ENCODE measurements at places on chromosomes 4 and X. TPM values are rescaled to one million over a fixed set of nuclear protein-coding genes. Genes with fewer than 3 reads are reported as not detected.

DNA sequence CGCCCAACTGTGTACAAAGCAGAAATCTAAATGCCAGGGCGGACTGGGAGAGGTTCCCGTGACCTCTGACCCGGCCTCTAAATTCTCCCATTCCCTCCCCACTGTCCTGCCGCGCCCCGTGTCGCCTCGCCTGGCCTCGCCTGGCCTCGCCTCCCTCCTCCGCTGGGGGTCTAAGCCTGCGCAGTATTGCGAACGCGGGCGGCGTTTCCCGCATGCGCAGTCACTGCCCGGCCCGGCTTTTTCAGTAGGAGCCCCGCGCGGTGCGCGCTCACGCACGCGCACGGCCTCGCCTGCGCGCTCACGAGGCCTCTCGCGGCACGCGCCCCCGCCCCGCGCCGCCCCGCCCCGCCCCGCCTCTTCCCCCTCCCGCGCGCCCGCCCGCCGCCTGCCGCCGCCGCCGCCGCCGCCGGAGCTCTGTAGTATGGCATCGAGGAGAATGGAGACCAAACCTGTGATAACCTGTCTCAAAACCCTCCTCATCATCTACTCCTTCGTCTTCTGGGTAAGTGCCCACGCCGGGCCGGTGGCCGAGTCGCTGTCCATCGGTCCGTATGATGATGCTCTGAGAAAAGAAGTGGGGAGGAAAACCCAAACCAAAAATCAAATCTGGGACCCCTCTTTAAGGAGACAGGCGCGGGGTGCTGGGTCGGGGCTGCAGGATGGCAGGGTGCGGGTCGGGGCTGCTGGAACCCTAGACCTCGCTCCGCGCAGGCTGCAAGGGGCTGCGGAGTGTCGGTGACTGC is at the start of gene TSPAN7:
TSPAN7 (plus strand) TSS at position 417 of the 743 bp plus-strand sequence; CDS start at position 422, 5 bp downstream.
- DNase-seq = peak; percentile 89

The TMEM144 gene
- 0.32 TPM for total RNA-seq

- DNase-seq = no peak
Measured at GRCh38 chr4:102758241-102759160, 2.3 kb downstream of the MANBA start.

The GC gene
- total RNA-seq = not detected

DNA sequence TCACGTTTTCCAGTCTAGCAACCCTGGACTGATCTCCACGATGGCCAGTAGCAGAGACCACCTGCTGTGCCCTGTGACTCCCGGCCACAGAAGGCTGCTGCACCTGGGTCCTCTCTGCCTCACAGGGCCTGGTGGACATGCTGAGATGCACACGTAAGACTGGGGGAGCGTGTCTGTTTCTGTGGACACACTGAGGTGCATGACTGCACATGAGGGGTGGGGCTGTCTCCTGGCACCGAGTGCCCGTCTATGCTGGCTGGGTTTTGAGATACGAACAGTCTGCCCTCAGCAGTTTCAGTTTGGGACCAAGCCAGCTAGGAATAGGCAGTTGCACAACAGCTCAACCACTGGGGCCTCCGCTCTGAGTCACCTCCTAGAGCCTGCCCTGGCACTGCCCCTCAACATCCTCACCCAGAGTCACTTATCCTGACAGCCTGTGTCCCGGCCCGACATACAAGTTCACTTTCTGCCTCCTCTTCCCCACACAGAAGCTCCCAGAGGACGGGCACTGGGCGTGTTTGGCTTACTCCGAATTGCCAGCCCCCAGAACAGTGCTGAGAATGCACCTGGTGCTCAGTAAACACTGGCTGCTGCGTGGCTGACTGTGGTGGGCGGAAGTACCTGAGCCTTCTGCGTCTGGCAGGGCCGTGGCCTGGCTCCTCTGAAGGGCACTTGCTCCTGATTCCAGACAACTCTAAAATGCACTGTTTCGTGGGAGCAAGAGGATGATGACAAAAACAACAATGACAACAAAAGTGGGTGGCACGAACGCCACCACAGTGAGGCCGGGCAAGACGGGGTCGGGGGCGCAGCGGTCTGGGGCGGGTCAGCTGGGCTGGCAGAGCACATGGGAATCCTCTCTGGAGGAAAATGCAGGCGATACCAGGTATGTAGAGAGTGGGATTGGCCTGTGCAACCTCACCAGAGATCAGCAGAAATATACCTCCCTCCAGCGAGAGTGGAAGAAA is 30.9 kb downstream of the RNF212 start:
- DNase-seq = no peak

DNA sequence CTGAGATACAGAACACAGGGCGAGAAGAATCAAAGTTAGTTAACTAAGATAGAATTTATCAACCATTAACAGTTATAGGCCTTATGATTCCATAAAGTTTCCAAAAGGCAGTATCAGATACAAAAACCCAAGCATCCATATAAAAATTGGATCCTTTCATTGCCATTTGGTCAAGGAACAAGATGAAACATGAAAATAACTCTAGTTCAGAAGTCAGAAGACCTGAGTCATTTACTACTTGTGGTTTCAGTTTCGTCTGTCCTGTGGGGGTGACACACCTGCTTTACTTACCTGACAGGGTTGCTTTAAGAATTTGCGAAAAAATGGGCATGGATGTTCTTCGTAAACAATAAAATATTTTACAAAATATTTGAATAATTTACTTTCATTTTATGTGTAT is 130.8 kb downstream of the ANAPC10 start:
- no peak for DNase-seq

The TRIM61 gene
- total RNA-seq = 1.2 TPM

DNA sequence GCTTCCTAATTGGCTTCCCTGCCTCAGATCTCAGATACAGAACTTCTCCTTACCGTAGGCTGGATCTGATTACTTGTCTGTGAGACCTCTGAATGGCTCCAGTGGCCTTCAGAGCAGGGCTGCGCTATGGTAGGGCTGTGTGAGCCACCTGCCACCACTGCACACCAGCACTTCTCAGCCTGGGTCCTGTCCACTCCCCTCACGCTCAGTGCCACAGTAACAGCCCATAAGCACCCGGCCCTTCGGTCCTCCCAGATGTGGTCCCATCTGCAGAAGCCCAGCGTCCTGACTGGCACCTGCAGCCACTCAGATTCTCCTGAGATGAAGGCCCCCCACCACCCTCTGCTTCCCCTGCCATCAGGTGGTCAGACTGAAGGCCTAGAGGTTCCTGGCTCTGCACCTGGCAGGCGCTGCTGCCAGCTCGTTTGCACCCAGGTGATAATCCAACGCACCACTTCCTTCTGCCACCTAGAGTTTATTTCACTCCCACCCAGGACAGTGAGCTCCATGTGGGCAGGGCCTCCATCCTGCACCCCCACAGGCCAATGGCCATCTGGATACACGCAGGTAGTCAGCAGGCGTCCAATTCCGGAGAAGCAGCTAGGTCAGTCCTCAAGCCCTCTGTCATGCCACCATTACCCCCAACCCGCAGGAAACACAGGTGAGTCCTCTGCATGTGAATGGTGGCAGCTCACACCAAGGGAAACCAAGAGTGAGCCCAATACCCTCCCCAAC is 5.4 kb downstream of the WDR1 start:
- no peak for DNase-seq

- no peak for DNase-seq
Measured at GRCh38 chr4:7212921-7213320, 20.6 kb downstream of the SORCS2 start.

The AWAT2 gene
- total RNA-seq = not detected

DNA sequence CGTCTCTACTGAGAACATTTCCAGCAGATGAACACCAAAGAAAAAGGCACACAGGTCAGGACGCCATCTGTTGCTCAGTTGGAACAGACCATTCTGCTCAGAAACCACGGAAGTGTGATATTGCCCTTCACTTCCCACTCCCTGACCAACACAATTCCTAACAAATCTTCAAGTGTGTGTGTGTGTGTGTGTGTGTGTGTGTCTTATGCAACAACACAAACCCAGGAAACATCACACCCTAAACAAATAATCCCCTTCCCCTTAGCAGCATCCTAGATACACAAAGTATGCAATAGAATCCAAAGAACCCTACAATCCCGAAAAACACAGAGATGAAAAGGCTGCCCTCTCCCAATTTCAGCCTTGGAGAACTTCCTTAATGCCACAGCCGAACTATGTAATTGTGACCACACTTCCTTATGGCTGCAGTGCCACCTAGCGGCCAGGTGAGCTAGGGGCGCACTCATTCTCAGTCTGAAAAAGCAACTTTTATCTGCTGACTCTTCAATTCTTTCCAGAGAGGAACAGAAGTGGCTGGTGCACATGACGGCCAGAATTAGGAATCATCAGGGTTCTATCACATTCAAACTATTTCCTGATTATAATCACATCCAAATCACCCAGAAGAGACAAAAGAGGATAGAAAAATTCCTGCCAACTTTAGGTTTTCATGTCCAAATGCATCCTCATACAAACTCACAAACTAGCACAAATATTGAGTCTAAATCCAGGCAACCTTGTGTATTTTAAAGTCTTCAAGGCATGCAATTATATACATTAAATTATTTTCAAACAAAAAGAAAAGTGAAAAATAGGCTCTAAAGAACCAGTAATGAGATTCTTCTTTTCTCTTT is 164.9 kb downstream of the DHX15 start:
- DNase-seq = peak; percentile 82

The PRKG2 gene
- 0.05 TPM for total RNA-seq

DNA sequence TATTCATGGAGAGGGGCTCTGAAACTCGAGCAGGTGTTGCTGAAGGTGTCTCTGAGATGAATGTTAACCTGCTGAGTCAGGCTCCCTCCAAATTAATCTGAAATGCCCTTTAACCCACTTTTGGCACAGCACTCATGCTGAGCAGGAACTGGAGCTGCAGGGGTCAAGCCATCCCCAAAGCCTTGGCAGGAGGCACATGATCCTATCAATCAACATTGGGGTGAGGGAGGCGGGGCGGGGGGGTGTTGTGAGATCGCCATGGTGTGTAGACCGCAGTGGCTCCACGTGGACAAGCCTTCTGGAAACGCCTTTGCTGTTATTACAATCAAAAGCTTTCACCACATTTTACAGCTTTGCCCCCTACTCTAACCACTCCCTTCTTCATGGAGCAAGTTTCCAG is 16.5 kb downstream of the ENPP6 start:
- DNase-seq = no peak

The AREG gene
- total RNA-seq = 0.91 TPM

GRCh38 chr4:124868495-124868894 is 156.0 kb upstream of the ANKRD50 start:
- no peak for DNase-seq

The UGT2B10 gene
- total RNA-seq = not detected

The XAGE1A gene
- not detected for total RNA-seq

The NDNF gene
- total RNA-seq = 0.16 TPM

The CXXC4 gene
- not detected for total RNA-seq

DNA sequence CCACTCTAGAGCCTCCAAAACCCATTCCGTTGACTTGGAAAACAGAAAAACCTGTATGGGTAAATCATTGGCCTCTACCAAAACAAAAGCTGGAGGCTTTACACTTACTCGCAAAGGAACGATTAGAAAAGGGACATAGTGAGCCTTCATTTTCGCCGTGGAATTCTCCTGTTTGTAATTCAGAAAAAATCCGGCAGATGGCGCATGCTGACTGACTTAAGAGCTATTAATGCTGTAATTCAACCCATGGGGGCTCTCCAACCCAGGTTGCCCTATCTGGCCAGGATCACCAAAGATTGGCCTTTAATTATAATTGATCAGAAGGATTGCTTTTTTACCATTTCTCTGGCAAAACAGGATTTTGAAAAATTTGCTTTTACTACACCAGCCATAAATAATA is 60.8 kb downstream of the ZNF732 start:
- peak; percentile 68 for DNase-seq

The TMEM150C gene
- total RNA-seq = not detected

DNA sequence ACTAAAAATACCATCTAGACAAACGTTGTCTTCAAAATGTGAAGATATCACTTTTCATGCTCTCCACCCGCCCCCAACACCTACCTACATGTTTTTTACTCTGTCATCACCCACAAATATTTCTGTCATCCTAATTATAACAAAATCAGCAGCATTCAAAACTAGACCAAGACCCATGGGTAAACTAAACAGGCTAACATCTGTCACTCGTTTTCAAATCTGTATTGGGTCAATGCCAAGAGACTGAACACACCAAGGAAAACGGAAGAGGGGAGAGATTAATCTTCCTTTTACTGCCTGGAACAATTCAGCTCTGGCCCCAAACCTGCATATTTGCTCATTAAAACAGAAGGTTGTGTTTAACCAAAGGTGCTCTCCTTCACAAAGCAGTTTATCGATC is 17.5 kb downstream of the FAM184B start:
- DNase-seq = no peak

- no peak for DNase-seq
Measured at GRCh38 chr4:125787707-125788106, 473.0 kb downstream of the FAT4 start.

The ARHGAP36 gene
- not detected for total RNA-seq

DNA sequence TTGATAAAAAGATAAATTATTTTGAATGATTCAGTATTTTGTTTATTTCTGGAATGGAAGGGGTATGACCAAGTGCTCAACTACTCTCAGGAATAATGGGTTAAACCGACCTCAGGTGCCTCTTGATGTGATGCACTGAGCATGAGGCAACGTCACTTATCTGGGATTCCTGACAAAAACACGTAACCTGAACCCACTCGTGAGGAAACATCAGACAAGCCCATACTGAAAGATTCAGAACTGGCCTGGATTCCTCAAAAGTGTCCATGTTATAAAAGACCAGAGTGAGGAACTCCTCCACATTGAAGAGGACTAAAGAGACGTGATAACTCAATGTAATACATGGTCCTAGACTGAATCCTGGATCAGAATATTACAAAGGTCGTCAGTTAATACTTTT is 144.0 kb downstream of the FNIP2 start:
- no peak for DNase-seq

- DNase-seq = no peak
Measured at GRCh38 chr4:159009521-159009920, 93.4 kb upstream of the RAPGEF2 start.
